ENCODE measurements at places on chromosomes 7 and 10.

- DNase-seq: no peak
Measured at GRCh38 chr10:31207636-31208035, 111.4 kb upstream of the ZEB1 start.

- DNase-seq: no peak
Measured at GRCh38 chr10:22722626-22723169, 8.3 kb upstream of the PIP4K2A start.

GRCh38 chr10:30158325-30158960, 99.1 kb upstream of the JCAD start:
- DNase-seq: no peak

- no peak for DNase-seq
Measured at GRCh38 chr7:112130729-112131410, 75.3 kb downstream of the DOCK4 start.

DNA sequence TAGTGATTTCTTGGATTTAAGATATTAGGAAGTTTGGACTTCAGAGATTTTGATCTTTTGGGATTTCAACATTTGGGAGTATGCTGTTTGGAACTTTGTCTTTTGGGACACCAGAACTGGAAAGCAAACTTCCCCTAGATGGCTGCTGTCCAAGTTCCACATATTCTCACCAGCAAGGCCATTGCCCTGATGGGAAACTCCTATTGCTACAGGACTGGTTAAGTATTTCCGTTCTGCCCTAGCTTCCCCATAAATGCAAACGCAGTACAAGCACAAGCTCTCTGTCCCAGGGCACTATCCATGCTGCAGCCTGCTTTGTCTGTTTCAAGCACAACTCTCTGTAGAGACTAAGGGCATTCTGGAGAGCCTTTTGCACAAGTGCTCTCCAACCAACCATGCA, 79.3 kb upstream of the SLC25A13 start:
- DNase-seq: no peak

GRCh38 chr10:88116481-88116880, 253.1 kb downstream of the PTEN start:
- DNase-seq: no peak
